ENCODE measurements at places on chromosomes 7 and 10.

DNA sequence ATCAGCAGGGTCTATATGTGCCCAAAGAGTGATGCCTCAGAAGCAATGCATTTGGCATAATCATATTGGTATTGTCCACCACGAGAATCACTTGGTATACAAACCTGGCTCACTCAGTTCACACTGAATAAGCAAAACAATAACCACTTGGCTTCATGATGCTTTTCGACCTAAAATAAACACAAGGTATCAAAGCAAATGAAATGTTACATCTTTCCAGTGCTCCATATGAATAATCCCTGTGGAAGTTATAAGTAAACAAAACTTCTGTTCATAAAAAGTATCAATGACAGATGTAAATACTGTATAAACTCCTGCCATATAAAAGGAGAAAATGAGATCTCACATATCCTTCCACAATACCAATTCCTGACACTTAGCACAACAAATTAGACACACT is 29.8 kb upstream of the EBLN1 start:
- no peak for DNase-seq

DNA sequence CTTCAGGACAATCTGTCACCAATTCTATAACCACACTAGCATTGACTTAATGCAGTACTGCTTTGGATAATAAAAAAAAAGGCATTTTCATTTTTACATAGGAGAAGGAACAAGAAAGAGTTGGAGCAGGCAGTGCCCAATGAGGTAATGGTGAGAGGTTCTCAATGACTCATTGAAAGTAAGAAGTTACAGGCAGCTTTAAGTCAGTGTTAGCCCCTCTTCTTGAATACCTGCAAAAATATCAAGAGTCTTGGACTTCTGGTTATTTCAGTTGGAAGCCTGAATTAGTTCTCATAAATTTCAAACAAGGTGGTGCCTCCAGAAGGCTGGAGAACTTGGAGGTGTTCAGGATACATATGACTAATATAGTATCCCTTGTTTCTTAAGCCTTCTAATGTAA is 422.5 kb downstream of the HTR7 start:
- no peak for DNase-seq

- DNase-seq, result no peak
Observed at GRCh38 chr7:35019179-35019729, 18.0 kb downstream of the DPY19L1 start.

DNA sequence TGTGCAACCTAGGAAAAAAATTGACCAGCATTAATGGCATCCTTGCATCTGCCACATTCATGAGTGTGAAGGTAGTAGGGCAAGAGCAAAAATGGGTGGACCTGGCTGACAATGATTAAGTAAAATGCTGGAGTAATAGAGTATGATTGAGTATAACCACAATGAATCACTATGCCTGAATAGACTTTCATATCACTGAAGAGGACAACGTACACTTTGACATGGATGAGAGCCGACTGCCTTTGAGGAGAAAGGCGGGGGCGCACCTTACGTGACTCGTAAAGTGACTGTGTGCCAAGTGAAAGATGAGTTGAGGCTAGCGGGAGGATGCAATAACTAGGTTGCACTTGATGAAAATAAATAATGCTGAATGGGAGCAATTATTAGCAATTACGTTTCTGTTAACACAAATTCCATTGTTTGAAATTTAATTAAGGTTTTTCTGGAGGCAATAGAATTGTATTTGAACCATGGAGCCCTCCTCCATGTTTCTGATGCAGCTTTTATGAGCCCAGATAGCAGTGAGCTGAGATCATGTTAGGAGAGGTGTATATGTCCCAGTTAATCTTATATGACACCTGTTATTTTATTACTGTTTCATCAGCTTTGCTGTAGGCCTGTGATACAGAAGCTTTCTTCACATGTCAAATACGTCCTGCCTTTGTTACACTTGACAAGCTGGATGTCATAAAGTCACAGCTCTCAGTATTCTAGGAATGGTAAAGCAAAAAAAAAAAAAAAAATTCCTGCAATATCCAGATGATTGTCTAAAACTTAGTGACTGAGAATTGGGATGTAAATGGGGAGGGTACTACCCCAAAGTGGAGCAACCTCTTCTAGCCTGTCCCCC is 596.5 kb downstream of the NXPH1 start:
- no peak for DNase-seq

GRCh38 chr10:35387768-35388167 is 51.5 kb downstream of the CCNY start:
- no peak for DNase-seq

DNA sequence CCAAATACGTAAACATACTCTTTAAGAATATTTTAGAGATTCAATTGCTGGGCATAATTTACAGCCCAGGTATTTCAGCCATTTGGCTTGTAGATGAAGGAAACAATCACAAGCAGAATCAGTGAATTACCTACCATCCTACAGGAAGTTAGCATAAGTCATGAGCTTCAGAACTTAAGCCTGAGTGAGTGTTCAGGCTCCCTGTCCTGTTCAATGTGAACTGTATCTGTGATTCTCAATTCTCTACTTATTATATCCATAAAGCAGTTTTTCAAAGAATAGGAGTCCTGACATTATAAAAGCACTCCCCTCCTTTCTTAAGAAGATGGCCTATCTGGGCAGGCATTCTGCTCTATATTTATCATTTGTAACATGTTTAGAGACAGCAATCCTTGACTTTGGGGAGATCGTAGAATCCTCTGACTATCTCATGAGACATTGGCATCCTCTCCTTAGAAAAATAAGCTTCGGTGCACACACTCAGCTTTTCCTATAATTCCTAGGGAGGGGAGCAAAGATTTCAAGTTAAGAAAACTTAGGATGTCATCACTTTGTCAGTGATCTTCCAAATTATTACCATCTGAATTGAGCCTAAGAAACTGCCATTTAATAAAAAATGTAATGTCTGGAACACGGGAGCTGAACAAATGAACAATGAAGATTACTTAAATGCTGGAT is 645.2 kb upstream of the IGFBP3 start:
- DNase-seq, result no peak

DNA sequence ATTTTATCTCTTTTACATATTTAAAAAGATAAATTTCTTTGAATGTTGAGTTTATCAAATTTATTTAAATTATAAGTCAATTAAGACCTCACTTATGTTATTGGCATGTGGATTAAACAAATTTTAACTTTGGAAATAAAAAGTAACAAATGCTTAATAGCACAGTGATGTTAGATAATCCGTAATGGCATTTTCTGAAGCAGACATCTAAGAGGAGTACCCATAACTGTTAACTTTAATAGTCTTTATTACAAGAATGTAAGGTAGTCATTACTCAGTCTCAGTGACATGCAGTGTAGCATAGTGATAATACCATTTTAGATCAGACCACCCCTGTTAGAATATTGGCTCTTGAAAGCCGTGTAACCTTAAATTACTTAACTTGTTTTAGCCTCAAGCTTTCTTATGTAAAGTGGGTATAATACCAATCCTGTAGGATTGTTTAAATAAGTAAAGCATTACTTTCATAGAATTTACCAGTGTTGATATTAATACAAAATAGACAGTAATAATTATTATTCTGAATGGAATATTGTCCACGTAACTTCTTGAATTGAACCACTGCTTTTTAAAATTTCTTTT is 4.3 kb downstream of the PHYHIPL start:
- DNase-seq, result no peak

GRCh38 chr10:33270971-33271370 is 63.5 kb downstream of the NRP1 start:
- DNase-seq, result no peak

Measured in stimulated activated CD4-positive, alpha-beta T cell treated with anti-CD3 and anti-CD28 coated beads, Interleukin-1b, Interleukin-23, amount 100 ng/mL, for 48 hours (primary cell).